ENCODE measurements at places on chromosomes 16 and 17.

DNA sequence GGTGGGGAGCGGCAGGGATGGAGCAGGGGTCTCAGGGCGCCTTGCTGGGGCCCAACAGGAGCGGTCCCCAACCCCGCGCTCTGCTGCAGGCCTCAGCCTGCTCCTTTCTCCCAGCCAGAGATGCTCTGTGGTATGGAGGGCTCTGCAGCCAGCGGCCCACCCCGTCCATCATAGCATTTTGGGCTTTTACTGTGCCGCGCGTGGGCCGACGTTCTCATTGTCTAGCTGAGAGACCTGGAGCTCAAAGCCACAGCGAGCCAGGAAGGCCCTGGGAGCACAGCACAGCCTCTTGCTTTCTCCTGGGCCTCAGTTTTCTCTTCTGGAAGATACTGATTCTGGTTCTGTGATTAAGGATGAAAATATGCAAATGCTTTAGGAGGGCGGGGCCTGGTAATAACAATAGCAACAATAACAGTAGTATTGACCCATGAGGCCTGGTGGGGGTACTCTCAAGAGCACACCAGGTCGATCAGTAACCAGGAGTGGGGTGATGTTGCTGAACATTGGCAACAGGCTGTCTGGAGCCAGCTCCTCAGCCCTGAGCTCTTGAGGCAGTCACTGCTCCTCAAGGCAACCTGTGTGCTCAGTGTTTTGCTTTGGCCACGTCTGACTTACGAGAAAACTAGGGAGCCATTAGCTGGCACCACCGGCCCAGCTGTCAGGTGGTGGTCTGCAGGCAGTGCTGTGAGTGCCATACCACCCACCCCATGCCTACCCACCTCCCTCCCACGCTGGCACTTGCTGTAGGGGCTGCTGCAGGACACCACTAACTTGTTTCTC, 1.1 kb upstream of the RASD1 start:
- no peak for ATAC-seq

DNA sequence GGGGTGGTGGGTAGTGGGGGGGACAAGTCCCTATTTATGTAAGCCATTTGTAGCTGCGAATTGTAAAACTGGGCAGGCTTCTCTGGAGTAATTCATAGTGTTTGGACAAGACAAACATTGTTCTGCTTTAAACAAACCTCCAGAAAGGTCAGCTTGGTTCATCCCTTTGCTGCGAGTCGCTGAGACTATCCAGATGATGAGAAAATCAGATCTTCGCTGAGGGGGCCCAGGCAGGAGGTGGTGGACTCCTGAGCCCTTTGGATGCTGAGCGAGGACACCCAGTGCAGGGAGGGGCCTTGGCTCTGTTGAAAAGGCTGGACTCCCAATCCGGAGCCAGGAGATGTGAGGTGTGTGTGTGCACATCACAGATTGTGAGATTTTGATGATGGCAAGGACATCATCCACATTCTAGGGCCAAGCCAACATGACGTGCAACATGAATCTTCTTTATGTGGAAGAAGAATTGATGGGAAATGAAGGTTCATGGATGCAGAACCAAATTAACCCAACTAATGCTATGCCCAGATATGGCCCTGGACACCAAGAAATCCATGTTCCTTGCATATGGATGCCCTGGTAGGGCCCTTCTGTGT, 15.0 kb upstream of the NTN1 start:
- peak; percentile 2 for ATAC-seq

DNA sequence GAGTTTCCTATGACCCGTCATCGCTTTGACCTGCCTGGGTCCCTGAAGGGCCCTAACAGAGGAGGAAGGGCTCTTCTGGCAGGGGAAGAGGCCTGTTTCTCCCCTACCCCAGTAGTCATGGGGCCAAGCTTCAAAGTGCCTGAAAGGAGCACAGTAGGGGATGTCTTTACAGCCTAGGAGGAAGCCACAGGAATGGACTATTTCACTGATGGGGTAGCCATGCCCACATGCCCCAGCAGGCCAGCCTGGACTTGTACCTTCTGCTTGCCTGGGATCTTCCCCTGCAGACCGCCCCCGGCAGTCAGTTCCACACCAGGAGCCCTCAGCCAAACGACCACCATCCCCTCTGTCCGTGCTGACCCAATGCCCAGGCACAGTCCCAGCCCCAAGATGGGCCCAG, 41.8 kb upstream of the PEMT start:
- ATAC-seq: no peak

DNA sequence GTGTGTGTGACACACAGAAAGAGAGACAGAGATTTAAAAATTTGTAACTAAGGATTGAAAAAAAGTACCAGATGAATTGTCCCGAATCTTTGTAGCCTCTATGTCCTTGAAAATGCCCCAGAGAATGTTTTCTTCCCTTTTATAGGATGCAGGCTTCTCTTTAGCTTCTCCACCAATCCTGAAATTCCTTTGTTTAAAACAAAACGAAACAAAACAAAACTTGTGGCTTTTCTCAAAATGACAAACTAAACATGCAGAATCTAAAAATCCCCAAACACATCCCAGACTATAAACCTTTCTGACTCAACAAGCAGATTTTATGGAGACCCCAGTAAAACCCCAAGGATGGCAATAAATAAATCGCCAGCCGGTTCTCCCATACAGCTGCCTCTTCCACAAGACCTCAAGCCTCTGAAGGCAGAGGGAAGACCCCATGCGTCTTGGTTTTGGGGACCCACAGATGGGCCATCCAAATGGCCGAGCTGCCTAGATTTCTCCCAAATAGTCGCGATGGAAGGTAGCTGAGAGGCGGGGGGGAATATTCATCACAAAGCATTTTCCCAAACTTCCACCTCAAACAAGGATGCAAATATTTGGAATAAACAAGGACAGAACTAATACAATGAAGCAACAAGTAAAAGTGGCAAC, 269.5 kb upstream of the FOXF1 start:
- no peak for ATAC-seq

DNA sequence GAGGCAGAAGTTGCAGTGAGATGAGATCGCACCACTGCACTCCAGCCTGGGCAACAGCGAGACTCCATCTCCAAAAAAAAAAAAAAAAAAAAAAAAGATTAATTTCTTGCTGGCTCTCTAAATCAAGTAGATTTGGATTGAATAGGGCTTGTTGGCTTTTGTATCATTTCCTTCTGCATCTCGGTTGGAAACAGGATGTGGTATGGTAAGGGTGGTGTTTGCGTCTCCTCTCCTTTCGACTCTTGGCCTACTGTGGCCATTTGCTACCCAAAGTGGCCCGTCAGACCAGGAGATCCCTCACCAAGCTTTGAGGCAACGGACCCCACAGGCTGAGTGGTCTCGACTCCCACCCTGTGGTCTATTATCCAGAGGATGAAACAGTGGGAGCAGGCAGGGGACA, 168.0 kb upstream of the IRX3 start:
- no peak for ATAC-seq
